ENCODE measurements at places on chromosomes 5 and 9.
A peak's percentile ranks its signal among the peaks of the same experiment; 100 is the strongest.

DNA sequence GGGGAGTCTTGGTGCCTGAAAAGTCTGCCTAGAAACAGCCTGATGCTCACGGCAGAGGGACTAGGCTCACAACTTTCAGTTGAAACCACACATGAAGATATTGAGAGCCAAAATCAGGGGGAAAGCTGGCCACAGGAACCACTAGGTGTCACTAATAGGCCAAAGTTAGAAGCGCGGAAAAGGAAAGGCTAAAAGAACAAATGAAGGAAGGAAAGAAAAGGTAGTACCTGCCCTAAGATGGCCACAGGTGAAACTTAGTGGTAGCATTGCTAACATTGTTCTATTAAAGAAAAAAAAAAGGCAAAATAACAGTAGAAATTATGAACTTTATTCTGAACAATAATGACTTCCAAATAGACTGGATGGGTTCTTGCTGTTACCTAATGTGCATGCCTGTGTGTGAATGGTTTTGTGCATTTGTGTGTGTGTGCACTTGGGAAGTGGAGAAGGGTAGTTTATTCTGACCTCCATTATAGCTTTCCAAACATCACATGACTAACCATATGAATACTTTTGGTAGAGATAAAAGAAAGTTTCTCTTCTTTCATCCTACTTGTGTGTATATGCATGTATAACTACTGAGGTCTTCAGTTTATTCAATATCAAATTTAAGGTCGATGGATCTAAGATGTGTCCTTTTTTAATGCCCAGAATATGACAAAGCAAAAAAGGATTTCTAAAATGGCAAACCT lies 2.1 kb upstream of the RFESD start:
- DNase-seq = peak; percentile 58

- DNase-seq = peak; percentile 44
These were observed 217.4 kb downstream of the FANCC start for GRCh38 chr9:95100071-95100627.

DNA sequence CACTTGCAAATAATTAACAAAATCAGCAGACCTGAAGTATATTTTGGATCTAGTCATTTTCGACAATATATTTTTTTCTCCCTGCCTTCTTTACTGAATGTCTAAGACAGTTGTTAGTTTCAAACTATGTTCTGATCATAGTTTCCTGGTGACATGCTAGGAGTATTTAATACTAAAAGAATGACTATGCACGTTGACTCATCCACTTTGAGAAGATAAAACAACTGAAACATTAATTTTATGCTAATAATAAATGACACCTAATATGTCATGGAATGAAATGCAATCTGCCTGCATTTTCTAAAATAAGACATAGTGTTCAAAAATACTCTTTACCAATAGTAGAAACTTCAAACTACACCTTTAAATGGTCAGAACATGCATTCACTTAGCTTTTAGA lies 2123.7 kb upstream of the C9orf72 start:
- DNase-seq = peak; percentile 91

DNA sequence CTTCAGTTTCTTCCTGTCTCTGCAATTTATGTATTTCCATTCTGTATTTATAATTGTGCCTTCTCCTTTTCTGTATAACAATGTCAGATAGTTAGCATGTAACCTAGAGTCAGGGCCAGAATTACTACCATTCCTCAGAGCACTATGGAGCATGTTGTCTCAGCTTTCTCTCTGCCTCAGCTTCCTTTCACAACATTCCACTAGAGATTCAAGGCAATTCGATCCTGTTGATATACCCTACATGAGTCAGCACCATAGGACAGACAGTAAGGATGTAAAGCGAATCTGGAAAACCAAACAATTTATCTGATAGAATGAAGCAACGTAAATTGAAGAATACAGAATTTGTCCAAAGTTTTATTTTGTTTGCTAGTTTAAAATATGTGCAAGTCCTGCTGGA lies 728.3 kb upstream of the SEMA6A start:
- peak; percentile 58 for DNase-seq

DNA sequence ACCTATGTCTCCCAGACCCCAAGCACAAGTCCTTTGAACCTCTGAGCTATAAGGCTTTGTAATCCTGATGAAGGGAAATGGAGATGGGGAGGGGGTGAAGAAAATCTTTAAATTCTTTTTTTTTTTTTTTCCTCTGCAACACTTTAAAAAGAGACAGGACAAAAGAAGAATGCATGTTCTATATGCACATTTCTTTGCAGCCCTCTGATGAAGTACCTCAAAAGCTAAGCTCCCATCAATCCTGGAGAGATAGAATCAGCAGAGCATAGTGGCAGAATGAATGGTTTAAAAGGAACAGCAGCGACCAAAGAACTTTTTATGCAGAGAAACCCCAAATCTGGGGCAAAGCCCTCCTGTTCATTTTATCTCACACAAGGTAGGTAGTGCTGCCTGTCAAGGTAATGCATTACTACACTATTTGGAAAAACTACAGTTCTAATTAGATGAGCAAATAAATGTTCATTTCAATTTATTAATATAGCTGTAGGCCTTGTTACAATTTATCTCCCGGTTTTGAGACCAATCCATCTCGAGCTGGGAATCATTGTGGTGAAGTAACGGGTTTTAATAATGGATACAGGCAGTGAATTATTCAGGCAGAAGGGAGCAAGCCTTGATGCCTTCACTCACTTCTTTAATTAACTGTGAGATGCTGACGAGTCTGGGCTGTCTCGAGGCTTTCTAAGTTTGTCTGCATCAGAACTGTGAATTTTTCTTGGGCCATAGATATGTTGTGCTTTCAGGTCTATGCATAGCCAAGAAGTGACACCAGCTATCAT lies 173.5 kb upstream of the ZNF608 start:
- DNase-seq = no peak

DNA sequence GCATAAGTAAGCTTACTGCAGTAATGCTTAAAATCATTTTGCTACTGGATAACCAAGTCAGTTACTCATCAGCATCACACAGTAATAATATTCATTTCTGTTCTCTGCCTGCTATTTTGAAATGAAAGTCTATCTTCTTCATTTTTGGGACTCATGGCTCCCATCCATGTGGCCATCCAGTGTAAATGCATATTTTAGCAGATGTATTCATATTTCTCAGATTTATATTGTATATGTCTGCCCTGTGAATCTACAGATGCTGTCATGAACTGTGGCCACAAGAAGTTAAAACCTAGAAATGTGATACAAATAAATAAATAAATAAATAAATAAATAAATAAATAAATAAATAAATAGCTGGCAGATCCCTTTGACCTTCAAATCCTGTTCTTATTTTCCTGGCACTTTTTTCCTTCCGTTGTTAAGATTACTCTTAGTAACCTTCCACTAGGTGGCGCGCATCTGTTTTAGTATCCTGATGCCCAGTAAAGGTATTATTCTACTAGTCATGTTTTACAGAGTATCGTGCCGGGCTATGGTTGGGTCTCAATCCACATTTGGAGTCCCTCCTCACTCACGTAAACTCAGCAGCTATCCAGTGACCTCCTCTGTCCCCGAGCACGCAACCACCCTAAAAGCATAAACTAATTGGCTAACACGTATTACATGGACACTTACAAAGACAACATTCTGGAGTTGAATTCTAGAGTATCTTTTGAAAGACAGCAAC lies 79.2 kb upstream of the IL7R start:
- peak; percentile 81 for DNase-seq

DNA sequence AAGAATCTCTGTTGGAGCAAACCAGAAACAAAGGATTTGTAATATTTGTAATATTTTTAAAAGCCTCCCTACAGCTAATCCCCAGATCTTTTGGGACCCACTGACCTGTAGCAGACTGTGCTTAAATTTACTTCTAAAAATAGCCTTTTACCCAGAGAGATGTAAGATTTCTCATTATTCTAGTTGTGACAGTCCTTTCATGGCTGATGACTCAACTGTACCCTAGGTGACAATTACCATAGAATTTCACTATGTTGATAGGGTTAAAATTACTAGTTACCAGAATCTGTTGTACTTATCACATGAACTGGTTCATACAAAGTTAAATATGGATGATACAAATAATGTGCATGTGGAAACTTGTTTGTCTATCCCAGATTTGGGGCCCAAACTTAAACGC lies 543.9 kb upstream of the SEMA6A start:
- no peak for DNase-seq

GRCh38 chr5:123367739-123368138 lies 55.5 kb downstream of the CEP120 start:
- DNase-seq = peak; percentile 17

DNA sequence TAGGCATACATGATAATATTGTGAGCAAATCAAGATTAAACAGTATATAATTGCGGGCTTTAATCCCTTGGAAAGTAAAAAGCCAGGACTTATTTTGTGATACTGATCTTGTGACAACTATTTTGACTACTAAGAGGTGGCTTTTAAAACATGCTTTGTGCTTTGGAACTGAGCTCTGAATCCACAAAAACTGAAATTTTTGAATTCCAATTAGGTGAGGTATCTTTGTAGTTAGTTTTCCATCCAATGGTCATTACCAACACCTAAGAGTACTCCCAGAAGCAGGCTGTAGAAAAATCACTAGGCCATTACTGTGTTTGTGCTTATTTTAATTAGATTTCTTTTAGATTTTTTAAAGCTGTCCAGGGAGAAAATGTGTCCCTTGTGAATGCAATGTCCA lies 559.5 kb upstream of the WWC1 start:
- peak; percentile 51 for DNase-seq

GRCh38 chr9:68505681-68506409 lies 34.8 kb downstream of the TMEM252 start:
- no peak for DNase-seq

DNA sequence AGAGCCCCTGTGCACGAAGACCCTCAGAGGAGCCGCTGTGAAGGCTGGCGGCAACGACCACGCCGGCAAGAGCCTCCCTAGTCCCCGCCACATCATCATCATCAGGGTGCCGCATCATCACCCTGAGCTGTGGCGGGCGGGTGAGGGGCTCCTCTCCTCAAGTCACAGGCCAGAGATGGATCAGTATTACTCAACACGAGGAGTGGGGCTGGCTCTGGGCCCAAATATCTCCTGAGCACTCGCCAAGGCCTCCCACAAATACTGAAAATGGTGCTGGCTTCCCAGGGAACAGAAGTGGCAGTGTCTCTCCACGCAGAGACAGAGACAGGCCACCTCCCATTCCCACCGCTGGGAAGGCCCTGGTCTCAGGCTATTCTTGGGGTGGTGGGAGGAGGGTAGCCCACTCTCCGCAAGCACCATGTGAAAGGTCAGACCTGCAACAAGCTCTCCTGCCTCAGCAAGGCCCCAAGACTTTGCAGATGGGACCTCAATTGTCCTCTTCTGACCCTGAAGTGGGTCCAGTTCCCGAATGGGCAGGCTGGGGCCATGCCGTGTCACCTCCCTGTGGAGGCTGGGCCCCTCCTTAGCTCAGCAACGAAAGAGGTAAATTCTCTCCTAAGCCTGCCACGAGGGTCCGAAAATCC lies 39.3 kb upstream of the ZNF354A start:
- no peak for DNase-seq

- DNase-seq = no peak
These were observed 66.5 kb upstream of the MAST4 start for GRCh38 chr5:66529704-66530103.

DNA sequence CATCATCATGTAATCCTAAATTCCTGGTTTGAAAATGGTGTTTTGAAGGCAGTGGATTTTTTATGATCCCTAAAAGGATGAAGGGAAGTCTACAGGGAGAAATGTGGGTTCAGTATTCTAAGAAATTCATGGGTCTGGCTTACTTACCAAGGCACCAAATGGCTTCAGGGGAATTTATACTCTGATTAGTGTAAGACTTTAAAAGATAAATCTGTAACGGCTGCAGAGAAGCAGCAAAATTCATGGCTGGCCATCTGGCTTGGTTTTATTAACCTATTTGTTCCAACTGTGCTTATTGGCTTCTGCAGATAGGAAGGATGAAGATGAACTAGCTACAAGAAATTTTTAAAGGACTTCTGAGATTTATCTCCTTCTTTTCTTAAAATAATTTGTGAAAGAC lies 222.8 kb downstream of the TENT4A start:
- DNase-seq = no peak

DNA sequence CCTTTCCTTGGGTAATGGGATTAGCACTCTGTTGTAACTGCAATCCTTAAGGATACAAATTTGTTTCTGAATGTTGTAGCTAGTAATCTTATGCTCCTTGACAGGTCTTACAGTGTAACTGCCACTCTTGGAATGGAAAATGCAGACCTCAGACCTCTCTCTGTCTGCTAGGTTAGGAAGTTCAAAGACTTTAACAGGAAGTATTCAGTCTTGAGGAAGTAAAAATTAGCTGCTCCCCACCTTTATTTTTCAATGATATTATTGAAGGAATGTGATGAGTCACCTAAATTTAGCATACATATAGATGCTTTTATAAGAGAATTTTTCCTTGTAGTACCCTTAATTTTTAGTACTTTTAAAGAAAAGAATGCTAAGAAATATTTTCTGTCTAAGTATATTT lies 71.5 kb downstream of the PAM start:
- no peak for DNase-seq

DNA sequence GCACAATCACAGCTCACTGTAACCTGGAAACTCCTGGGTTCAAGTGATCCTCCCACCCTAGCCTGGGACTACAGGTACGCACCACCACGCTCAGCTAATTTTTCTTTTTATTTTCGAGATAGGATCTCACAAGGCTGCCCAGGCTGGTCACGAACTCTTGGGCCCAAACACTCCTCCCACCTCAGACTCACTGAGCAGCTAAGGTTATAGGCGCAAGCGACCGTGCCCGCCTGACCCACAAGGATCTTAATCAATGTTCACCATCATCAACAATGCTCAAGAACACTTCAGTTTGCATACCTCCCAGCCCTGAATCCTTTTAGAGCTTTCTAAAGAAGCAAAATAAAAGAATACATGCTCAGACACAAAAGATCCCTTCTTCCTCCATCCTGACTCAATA lies 13.2 kb downstream of the ETF1 start:
- no peak for DNase-seq

GRCh38 chr5:39443911-39444310 lies 19.1 kb upstream of the DAB2 start:
- DNase-seq = no peak

- no peak for DNase-seq
These were observed 529.1 kb upstream of the BRINP1 start for GRCh38 chr9:119898316-119898715.

- no peak for DNase-seq
These were observed 32.3 kb downstream of the MARCHF11 start for GRCh38 chr5:16147179-16147900.

DNA sequence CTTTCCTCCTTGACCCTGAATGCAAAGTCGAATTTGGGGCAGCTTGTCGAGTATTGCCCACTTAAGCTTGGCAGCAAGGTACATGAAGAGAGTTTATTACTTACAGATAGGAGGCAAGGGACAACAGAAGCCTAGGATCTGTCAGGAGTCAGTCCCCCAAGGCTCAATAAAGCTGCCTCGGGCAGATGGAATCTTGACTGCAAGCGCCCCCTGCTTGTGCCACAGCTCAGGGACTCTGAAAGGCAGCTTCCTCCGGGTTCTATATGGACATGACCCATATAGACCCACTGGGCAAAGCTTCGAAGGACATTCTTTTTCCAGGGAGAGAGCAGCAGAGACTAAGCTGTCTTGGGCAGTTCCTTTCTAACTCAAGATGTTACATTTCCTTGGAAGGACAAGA lies 971.5 kb downstream of the EFNA5 start:
- no peak for DNase-seq

GRCh38 chr9:84856181-84856632 lies 186.7 kb downstream of the NTRK2 start:
- DNase-seq = peak; percentile 48

- no peak for DNase-seq
These were observed 33.4 kb downstream of the VAV2 start for GRCh38 chr9:133958756-133959155.
